ENCODE measurements at places on chromosomes 3 and 15. TPM values are rescaled to one million over a fixed set of nuclear protein-coding genes. Genes with fewer than 3 reads are reported as not detected.

PHLDB2 gene
- 23.3 TPM for total RNA-seq

KLF15 gene
- total RNA-seq = 0.73 TPM

KAT2B gene
- total RNA-seq = 5.9 TPM

GOLGA8H gene
- total RNA-seq = 2.6 TPM

NOX5 gene
- 0.13 TPM for total RNA-seq

Measured in A549 treated with Hydrocortisone at 1 μM for 4 hours (cell line).